H54 (cell line): ENCODE measurements at places on chromosomes 13 and 19.

DNA sequence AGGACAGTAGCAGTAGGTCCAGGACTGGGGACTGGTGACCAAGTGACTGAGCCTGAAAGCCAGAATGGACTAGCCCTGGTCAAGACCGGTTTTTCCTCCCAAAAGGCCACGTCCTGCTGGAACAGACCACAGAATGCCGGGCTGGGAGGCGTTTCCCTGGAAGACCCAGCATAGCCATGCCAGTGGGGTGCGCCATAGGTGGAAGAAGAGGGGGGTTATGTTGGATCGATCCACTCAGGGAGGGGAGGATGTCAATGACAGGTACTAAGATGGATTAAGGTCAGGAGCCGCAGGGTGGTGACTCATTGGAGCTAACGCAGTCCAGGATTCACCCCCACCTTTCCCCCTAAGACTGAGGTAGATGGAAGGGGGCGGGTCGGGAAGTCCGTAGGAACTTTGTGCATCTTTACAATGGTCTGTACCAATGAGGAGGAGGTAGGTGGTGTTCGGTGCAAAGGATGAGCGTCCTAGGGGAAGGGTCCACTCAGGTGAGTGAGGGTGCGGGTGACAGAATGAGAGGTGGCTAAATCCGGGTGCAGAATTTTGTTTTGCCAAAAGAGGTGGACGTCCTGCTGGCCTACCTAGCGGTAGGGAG, 21.0 kb downstream of the VASP start:
- no peak for DNase-seq

- no peak for DNase-seq
Measured at GRCh38 chr13:112772539-112772909, 82.7 kb downstream of the ATP11A start.

DNA sequence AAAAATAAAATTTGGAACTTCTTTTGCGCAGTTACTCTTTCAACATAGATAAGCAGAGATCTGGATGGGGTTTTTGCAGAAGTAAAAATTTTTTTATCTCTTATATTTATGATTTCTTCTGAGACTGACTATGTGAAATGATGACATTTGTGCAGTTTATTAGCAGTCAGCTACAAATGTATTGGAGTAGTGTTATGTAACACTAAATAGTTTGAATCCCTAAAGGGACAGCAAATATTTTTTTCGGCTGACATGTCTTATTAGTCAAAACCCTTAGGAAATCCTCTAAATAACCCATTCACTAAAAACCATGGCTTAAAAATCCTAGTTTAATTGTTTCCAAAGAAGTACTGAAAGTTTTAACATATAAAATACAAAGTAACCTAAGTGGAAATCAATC, 48.0 kb upstream of the EDNRB start:
- DNase-seq = no peak

DNA sequence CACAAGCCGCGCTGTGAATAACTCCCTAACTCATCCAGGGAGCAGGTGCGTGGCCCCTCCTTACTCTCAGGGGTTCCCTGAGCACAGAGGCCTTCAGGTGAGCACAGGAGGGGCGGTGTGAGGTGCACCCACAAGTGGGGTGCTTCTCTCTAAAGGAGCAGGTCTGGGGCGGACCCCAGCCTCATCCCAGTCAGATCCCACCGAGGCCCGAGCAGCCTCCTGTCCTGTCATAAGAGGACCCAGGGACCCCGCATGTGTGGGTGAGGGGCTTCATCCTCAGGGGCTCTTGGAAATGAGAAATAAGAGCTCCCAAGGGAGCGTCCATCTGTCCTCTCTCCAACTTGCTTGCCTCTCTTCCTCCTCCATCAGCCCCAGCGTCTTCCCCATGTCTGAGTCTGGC, 3.0 kb upstream of the LILRA5 start:
- DNase-seq = no peak

DNA sequence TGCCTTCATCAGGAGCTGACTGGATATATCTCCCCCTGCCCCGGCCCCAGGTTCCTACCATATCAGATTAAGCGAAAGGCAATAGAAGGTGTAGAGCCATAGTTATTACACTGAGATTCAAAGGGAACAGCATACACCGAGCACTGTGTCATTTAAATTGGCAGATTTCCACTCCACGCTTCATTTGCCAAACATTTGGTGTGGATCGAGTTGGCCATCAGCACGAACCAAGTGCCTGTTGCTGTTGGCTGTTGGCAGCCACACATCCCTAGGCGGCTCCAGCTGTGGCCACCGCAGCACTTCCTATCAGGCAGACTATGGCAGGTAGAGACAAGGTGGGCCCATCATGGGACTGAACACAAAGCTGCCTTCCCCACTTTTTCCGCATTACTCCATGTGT, 115.8 kb downstream of the CCNA1 start:
- no peak for DNase-seq

DNA sequence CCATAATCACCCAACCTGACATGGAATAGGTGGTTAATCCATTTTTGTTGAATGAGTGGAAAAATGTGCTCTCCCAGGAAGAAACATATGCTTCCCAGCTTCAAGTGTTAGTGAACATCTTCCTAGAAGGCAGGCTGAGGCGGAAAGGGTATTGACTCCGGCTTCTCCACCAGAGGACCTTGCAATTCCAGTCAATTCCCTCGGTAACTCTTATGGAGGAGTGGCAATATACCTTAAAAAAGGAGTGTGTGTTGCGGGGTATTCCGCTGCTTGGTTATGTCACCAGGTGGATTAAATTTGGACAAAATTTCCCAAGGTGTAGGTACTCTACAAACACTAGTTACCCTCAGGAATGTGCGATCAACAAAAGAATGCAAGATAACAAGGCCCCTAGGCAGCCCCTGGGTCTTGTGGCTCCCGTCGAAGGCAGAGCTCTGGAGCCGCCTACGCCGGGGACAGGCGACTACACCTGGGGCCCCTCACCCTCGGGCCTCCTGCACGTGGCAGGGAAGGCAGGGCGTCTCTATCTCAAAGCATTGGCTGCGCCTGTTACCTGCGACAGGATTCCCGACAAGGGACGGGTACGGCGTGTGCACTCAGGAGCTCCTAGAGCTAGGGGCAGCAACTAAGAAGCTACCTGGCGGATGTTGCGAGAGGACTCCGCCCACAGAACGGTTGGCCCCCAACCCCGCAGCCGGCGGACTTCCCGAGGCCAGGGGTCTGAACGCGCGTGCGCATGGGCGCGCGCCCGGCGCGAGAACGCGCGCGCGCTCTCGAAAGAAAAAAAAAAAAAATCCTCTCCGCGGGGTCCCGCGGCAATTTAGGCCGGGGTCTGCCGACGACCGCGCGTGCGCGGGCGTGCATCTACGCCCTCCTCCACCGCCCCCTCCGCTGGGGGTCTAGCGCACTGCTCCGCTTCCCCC, at the start of gene WDR87:
Gene WDR87, minus strand, starts transcription at position 649 of the 923 bp plus-strand sequence. CDS start 8,355 bp downstream, outside the sequence.
- no peak for DNase-seq

GRCh38 chr19:17471410-17472125, 1.2 kb downstream of the SLC27A1 start:
- no peak for DNase-seq

GRCh38 chr19:9792206-9793070, 23.9 kb upstream of the ZNF846 start:
- DNase-seq = peak; percentile 56

- DNase-seq = no peak
Measured at GRCh38 chr19:13684021-13684420, 80.3 kb upstream of the MRI1 start.

GRCh38 chr19:13051557-13052165, 51.0 kb downstream of the LYL1 start:
- DNase-seq = no peak

DNA sequence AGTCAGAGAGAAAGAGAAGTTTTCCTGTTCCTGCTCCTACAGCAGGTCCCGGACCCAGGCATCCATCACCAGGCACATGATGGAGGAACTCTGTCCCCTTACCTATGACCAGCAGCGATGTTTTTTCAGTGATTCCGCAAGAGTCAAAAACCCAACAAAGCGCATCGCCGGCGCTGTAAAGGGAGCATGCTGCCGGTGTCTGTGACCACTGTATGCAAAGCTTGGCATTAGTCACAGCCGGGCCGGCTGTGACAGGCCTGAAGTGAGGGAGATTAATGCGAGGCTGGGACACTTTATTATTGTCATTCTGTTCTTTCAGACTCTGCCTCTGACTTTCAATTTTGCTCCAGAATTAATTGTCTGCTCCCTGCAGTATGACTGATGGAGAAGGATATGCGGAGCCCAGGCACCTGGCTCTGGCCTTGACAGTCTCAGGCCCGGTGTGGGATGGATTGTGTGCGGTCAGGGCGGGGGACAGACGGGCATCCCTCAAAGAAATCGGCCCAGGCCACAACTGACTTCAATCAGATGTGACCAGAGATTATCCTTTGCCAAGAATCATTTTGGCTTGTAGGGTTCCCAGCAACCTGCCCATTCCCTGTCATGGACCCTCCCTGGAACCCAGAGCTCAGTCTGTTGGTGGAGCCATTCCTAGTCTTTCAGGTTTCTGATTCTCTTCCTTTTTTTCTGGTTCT, 462.0 kb upstream of the ZNF507 start:
- no peak for DNase-seq

GRCh38 chr13:53807251-53807834, 778.7 kb downstream of the OLFM4 start:
- no peak for DNase-seq

- DNase-seq = no peak
Measured at GRCh38 chr13:106492588-106493475, 42.6 kb downstream of the EFNB2 start.

- DNase-seq = no peak
Measured at GRCh38 chr13:20353973-20354372, 121.9 kb upstream of the GJB6 start.

- no peak for DNase-seq
Measured at GRCh38 chr19:33124207-33125098, 7.5 kb upstream of the WDR88 start.

- no peak for DNase-seq
Measured at GRCh38 chr19:56692206-56692895, 20.8 kb upstream of the ZNF835 start.

GRCh38 chr13:96238861-96239260, 149.0 kb downstream of the HS6ST3 start:
- DNase-seq = no peak

DNA sequence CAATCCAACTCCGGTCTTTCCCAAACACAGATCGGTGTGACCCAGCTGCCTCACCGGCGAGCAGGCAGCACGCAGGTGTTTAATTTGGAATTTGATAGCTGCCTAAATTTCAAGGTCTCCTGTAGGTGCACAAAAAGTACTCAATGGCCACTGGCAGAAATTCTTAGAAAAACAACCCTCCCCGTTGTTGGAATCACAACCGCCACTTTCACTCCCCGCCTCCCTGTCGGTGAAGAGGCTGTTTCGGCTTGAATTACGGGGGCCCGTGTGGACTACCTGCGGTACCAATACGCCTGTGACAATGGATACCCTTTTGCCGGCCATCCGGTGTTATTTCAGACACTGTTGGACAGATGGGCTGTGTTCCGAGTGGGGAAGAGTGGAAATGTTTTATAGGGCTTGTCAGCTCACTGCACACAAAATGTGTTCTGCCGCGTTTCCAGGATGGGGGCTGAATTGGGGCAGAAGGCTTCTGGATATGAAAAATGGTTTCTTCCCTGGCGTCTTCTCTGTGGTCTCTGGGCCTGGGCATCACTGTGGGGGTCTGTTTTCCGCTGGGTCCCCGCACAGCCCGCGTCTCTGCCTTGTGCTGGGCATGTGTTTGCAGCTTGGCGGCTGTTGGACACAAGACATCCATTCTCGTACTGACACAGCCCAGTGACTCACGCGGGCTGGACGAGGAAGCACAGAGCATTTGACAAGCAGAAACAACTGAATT, 45.4 kb downstream of the ZIC5 start:
- DNase-seq = peak; percentile 84

- no peak for DNase-seq
Measured at GRCh38 chr13:99665711-99666110, 164.4 kb downstream of the TM9SF2 start.

- DNase-seq = no peak
Measured at GRCh38 chr19:50340331-50340730, 11.2 kb upstream of the KCNC3 start.

GRCh38 chr13:39496506-39496905, 106.5 kb downstream of the LHFPL6 start:
- no peak for DNase-seq

DNA sequence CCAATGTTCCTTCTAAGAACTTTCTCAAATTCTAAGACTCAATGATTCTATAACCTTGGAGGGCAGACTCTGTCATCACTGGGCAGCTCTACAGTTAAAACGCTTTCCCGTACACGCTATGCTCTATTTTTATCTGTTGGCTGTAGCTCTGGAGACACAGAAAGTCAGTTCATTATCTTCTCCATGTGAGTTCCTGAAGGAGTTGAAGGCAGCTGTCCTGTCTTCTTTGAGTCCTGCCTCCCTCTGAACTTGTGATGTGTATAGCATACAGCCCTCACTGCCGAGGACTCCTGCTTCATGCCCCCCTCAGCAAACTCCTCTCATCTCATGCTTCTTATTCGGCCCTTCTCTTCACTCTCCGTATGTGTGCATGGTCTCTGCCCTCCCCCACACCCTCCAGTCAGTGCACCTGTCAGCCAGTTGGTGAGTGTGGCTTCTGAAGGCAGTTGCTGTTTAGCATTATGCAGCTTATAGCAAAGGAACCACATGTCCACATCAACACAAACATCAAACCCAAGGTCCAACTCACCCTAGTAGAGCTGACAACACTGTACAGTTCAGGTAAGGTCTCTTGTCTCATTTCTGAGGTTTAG, 504.9 kb downstream of the DIAPH3 start:
- no peak for DNase-seq

DNA sequence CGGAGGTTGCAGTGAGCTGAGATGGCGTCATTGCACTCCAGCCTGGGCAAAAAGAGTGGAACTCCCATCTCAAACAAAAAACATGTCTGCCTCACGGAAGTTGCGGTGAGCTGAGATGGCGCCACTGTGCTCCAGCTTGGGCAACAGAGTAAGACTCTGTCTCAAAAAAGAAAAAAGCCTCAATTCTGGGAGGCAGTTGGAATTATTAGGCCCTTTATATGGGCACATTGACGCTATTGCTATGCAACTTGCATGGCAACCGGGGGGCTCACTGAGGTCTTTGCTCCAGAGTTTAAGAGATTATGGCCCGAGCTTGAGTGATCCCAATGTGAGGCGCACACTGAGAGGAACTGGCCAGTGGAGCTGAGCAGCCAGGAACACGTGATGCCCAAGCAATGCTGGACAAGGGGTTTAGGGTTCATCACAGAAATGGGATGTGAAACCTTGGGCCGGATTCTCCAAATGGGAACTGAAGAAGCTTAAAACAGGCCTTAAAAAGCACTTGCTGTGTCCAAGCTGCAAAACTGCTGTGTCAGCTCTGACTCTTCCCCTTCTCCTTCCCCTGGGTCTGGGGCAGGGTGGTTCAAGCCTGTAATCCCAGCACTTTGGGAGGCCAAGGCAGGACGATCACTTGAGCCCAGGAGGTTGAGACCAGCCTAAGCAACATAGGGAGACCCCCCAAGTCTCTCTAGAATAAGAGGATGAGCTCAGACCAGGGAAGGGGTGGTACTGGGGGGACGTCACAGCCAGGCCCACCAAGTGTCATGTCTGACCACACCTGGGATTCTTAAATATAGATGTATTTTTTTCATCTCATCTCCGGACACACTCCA, 2.5 kb downstream of the FTL start:
- no peak for DNase-seq

GRCh38 chr13:49082653-49083536, 107.2 kb downstream of the FNDC3A start:
- DNase-seq = no peak
